ENCODE measurements at places on chromosomes 5 and 9. TPM values are rescaled to one million over a fixed set of nuclear protein-coding genes. Genes with fewer than 3 reads are reported as not detected.

ZFP2 gene
- 0.07 TPM for total RNA-seq

SOX30 gene
- 0.07 TPM for total RNA-seq

SH3TC2 gene
- total RNA-seq, result 0.87 TPM

SV2C gene
- total RNA-seq, result not detected

N4BP3 gene
- total RNA-seq, result 1.2 TPM

PRUNE2 gene
- total RNA-seq, result not detected

NCS1 gene
- total RNA-seq, result 55.3 TPM

GPR150 gene
- total RNA-seq, result 0.07 TPM

PCDHA2 gene
- 0.03 TPM for total RNA-seq

FUT7 gene
- not detected for total RNA-seq

MACIR gene
- total RNA-seq, result 19.9 TPM

MATR3 gene
- 180 TPM for total RNA-seq

C5orf52 gene
- not detected for total RNA-seq

C5orf34 gene
- total RNA-seq, result 5.0 TPM

CCNB1 gene
- total RNA-seq, result 293 TPM

RABGAP1 gene
- total RNA-seq, result 15.5 TPM

SLC6A19 gene
- total RNA-seq, result not detected

CRHBP gene
- 0.24 TPM for total RNA-seq

FNBP1 gene
- 15.2 TPM for total RNA-seq

HK3 gene
- total RNA-seq, result not detected

LCN15 gene
- not detected for total RNA-seq

SPINK13 gene
- not detected for total RNA-seq

CCDC180 gene
- 0.86 TPM for total RNA-seq

ABO gene
- not detected for total RNA-seq

FBXO4 gene
- 5.5 TPM for total RNA-seq

FGD3 gene
- total RNA-seq, result 0.17 TPM

FCHO2 gene
- 13.9 TPM for total RNA-seq

TEX48 gene
- total RNA-seq, result not detected

ADCY2 gene
- total RNA-seq, result not detected

All from A549 treated with CpdA at 1 μM for 4 hours (cell line).